BE2C (cell line): ENCODE measurements at places on chromosomes 3 and 15.

GRCh38 chr3:129503471-129504291 lies 24.8 kb upstream of the RHO start:
- peak; percentile 29 for DNase-seq

- DNase-seq = no peak
Observed at GRCh38 chr3:48694610-48695392, 9.1 kb upstream of the NCKIPSD start.

- no peak for DNase-seq
Observed at GRCh38 chr3:2923390-2923789, 186.8 kb downstream of the IL5RA start.

DNA sequence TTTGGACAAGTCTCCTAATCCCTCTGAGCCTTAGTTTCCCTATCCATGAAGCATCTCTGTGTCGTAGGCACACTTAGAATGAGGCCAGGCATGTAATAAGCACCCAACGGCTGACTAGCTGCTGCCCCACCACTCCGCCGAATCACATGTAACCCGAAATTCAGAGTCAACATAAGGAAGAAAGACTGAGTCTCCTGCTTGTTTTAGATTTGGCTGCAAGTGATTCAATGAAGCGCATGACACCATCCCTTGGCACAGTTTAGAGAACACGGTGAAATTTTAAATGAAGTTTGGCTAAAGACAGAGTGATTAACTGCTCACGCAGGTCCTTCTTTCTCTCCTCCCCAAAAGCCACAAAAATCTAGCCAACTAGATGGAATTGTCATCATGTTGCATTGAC lies 279.2 kb downstream of the TLE3 start:
- DNase-seq = no peak

GRCh38 chr15:69735121-69735520 lies 282.5 kb downstream of the RPLP1 start:
- DNase-seq = peak; percentile 61

- peak; percentile 60 for DNase-seq
Observed at GRCh38 chr15:66387163-66388042, 691 bp downstream of the MAP2K1 start.

DNA sequence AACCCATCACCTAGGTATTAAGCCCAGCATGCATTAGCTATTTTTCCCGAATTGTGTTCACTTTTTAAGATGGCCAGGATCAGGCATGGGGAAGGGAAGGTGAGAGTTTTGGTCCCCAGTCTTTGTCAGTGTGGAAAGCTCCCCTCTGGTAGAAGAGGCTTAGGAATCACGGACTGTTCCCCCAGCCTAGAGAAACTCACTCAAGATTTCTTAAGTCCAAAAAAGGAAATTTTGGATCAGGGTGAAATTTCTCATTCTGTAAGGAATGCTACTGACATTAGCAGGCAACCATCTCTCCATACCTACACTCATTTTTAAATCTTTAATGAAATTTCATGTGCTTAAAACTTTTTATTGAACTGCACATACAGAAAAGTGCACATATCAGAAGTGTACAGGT lies 70.3 kb upstream of the GALNT15 start:
- no peak for DNase-seq
